IMR-90 (cell line): ENCODE measurements at places on chromosomes 2 and 18. TPM values are rescaled to one million over a fixed set of nuclear protein-coding genes. Genes with fewer than 3 reads are reported as not detected.

The DSC2 gene
- not detected in 2 replicates for total RNA-seq

The WBP1 gene
- total RNA-seq = 22.2 and 22.9 TPM in 2 replicates

DNA sequence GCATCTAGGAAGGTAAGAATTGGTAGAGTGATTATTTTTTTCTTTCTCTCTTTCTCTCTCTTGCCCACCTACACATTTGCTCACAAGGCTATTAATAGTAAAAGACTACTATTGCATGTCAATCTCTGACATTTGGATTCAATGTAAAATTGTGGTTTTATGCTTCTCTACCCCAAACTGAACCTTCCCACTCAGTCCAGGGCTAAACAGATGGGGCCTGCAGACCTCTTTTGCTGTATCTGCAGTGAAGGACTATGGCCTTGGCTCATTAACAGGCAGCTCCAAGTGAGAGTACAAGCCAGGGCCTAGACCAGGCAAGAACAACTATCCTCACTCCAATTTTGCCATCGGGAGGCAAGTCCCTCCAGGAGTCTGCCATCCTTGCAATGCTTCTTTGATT, 68.3 kb upstream of the ARL4C start:
- no peak for DNase-seq

- DNase-seq = no peak
These were observed 245.6 kb upstream of the SALL3 start for GRCh38 chr18:78733762-78734613.

DNA sequence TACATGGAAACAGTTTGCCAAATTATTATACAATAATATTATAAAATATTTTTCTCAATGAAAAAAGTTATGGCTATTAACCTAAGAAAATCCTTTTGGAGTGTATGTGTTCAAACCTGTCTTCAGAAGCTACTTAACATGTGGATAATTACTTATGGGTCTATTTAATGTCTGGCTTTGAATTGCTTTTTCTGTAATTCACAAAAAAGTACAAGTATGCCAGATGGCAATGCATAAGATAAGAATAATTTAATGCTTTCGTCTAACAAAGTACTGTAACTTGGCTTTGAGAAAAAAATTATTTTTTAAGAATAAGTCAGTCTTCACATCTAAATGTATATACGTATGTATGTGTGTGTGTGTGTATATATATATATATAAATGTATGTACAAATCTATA, 1073.0 kb downstream of the TDRD15 start:
- no peak for DNase-seq

DNA sequence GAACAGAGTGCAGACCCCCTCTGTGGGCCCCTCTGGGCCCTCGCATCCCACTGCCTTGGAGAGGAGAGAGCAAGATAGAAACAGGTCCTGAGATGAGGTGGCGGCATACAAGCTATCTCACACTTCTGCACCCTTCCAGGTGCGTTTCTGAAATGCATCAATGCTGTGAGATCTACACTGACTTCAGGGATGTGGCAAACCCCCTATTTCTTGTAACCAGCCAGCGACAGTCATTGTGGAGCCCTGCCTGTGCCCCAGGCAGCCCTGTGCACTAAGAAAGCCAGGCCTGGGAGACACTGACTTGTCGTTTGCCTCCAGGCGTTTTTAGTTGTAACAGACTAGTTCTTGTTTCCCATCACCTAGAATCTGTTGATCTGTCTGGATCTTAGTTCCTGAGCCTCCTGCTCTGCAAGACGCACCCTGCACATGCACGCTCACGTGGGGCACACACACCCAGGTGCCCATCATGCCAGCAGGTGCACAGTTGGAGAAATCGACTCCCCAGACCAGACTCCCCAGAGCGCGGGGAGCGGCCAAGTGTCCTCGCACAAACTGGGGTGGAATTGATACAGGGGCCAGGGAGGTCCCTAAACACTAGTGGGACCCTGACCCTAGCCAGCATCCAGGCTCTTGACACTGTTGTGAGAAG, 238.0 kb downstream of the FAM210A start:
- DNase-seq = no peak

DNA sequence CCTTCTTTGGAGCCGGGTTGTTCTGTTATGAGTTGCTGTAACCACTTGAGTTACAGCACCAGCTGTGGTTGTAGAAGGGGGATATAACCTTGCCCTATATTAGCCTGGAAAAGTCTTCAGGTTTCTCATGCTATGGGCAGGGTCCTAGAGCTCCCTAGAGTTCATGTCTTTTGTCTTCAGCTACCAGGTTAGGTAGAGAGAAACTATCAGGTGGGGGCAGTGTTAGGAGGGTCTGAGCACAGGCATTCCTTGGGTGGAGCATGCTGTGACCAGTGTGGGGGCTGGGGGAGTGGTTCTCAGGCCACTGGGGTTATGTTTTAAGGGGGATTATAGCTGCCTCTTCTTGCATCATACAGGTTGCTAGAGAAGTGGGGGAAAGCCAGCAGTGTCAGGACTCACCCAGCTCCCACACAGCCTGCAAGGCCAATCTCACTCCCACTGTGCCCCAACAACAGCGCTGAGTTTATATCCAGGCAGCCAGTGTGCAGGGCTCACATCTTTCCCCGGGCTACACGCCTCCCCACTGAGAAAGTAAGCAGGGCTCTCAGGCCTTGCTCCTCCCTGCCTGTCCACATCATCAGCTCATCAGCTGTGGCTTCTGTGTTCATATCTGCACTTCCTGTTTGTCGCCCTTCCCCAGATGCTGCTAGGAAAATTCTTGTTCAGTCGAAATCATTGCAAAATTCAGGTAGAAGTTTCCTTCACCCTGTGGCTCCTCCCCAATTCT, 133.8 kb upstream of the NRXN1 start:
- peak; percentile 60 for DNase-seq

GRCh38 chr2:71640489-71640888, 187.1 kb downstream of the DYSF start:
- no peak for DNase-seq

- DNase-seq = no peak
These were observed 79.5 kb downstream of the ARMC9 start for GRCh38 chr2:231277962-231278361.

GRCh38 chr2:119435081-119435952, 3.7 kb downstream of the TMEM37 start:
- DNase-seq = no peak

DNA sequence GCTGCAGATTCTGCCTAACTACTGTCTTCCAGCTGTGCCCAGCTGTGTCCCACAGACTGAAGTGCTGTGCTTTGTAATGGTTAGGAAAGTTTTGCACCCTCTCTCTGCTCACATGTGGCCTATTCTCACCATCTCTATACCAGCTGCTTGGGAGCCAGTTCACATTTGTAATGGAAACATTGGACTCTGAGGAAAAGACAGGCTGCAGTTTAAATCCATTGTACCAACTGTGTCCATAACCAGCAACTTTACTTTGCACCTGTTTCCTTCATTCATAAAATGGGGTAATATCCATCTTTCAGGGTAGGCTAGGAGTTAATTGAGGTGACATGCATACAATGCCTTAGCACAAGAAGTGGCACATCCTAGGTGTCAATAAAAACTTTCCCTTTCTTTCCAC, 344.0 kb downstream of the TNS1 start:
- DNase-seq = no peak

GRCh38 chr18:4142876-4143275, 312.2 kb downstream of the DLGAP1 start:
- no peak for DNase-seq

GRCh38 chr2:11870064-11870463, 123.6 kb downstream of the LPIN1 start:
- DNase-seq = no peak

DNA sequence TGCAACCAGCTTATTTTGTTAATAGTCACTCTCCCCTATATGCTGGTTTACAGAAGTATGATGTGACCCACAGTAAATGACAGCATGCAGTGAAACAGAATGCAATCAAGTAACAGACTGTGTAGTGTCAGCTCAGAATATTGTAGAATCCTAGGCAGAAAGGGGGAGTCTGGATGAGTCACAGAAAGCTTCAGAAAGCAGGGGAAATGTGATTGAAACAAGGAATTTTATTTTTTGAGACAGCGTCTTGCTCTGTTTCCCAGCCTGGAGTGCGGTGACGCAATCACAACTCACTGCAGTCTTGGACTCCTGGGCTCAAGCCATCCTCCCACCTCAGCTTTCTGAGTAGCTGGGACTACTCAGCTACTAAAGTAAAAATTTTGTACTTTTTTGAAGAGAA, 219.9 kb upstream of the FBXO11 start:
- peak; percentile 75 for DNase-seq

- no peak for DNase-seq
These were observed 2.1 kb downstream of the PUM2 start for GRCh38 chr2:20348542-20348941.

DNA sequence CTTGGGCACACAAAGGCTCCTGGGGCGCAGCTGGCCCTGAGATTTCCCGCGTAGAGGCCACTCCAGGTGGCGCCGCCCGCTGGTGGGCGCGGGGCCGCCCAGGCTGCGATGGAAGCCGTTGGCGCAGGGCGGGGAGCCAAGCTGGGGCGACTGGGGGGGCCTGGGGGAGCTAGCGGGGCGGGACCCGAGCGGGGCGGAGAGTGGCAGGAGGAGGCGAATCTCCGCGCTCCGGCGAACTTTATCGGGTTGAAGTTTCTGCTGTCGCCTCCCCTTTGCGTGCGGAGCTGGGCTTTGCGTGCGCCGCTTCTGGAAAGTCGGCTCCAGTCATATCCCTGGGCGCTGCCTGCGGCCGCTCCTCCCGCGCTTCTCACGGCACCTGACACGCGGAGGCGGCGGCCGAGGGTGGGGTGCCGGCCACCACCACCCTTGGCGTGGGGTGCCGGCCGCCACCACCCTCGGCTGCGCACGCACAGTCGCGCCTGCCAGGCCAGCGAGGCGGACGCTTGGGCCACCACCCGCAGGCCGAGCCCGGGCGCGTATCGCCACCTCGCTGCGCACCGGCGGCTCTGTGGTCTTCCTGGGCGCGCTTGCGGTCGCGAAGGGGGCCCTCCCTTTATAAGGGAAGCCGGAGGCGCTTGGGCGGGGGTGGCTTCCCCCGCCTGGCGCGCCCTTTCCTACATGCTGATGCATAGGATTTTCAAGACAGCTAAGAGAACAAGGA, 919 bp upstream of the CYP1B1 start:
- DNase-seq = peak; percentile 90

- DNase-seq = peak; percentile 71
These were observed at the start of gene CEBPZOS for GRCh38 chr2:37196320-37197195. TSS of gene CEBPZOS (plus strand) at chr2:37196496. CDS start at chr2:37199705, 3,209 bp downstream.

- no peak for DNase-seq
These were observed 63.4 kb upstream of the ARHGAP28 start for GRCh38 chr18:6666012-6666685.

DNA sequence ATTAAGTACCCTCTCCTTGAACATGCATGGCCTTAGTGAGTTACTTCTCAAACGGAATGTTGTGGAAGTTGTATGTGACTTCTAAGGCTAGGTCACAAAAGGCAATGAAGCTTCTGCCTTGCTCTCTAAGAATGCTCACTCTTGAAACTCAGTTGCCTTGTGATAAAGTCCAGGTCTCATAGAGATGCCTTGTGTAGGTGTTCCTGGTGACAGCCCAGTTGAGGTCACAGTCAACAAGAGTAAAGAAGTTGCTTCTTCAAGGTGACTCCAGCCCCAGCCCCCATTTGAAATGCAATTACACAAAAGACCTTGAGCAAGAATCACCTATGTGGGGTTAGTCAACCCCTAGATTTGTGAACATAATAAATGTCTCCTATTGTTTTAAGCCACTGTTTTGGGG, 35.6 kb downstream of the PTPN2 start:
- no peak for DNase-seq

- DNase-seq = no peak
These were observed 103.1 kb downstream of the MSTN start for GRCh38 chr2:189959450-189959849.

GRCh38 chr2:120618830-120619229, 116.8 kb upstream of the GLI2 start:
- no peak for DNase-seq

DNA sequence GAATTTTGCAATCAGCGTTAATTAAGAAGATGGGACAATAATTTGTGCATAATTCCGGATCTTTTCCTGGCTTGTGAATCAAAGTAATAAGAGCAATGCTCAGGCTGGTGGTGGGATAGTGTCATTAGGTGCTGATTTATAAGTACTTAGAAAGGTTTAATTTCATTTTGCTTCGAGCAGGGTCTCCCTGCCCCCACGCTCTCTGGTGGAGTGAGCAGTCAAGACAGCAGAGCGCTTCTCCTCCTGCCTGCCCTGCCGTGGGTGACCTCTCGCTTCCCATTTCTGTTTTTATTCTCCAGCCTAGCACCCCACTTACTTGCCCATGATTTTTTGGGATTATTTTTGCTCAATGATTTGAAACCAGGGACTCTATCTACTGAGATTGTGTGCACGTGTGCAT, 7.1 kb downstream of the ASB18 start:
- no peak for DNase-seq

DNA sequence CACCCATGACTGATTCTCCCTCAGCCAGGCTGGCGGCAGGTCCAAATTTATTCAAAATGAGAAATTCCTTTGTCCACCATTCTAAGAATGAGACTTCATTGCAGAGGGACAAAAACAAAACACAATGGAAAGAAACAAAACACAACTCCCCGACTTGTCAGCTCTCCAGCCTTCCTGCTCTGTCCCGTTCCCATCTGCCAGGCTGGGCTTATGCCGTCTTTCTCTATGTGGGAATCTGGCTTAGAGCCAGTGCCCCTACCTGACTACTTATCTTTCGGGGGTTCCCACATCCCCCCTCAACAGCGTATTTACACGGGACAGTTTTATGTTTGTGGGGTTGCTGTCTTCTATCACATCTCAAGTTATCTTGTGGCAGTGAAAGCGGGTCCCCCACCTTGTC, 13.8 kb downstream of the CELF4 start:
- DNase-seq = no peak

GRCh38 chr18:32036506-32037180, 18.0 kb downstream of the RNF125 start:
- no peak for DNase-seq

GRCh38 chr2:205370726-205371125, 311.6 kb upstream of the NRP2 start:
- no peak for DNase-seq

GRCh38 chr2:67259556-67260342, 137.4 kb upstream of the ETAA1 start:
- DNase-seq = peak; percentile 94

DNA sequence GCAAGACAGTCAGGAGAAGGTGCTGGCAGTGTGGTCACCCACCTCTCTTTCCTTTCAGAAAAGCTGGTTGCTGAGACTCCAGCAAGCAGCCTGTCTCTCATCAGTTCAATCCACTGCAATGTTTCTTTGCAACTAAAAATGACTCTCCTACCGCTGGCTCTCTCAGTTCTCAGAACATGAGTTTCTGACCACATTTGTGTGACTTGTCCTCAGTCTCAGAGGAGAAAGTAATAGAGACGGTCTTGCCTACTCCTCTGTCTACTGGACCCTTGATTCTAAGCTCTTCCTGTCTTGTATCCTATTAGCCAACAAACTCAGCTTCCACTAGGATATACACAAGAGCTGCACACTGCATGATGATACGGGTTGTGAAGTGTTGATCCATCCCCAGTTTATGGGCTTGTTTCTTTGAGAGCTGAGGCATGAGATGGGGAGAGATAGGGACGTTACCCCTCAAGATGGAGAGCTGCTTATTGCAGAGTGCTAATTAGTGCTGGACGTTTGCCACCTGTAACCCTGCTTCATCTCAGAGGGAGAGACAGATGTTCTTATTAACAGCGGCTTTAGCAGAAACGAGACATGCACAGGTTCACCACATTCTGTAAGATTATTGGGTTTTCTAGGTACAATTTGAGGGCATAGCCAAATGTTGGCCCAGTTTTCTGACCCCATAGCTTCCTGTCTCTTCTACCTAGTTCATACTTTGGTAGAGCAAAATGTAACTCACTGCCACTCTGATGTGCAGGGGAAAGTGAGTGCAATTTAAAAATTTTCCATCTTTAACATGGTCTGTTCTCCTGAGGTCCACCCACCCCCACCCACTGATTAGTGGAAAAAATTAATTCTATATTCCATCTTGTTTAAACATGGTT, 32.4 kb upstream of the YWHAQ start:
- DNase-seq = no peak

- DNase-seq = peak; percentile 87
These were observed 123.5 kb upstream of the ZFP36L2 start for GRCh38 chr2:43349904-43350303.
